ENCODE measurements at places on chromosomes 6 and 20.
A peak's percentile ranks its signal among the peaks of the same experiment; 100 is the strongest.

DNA sequence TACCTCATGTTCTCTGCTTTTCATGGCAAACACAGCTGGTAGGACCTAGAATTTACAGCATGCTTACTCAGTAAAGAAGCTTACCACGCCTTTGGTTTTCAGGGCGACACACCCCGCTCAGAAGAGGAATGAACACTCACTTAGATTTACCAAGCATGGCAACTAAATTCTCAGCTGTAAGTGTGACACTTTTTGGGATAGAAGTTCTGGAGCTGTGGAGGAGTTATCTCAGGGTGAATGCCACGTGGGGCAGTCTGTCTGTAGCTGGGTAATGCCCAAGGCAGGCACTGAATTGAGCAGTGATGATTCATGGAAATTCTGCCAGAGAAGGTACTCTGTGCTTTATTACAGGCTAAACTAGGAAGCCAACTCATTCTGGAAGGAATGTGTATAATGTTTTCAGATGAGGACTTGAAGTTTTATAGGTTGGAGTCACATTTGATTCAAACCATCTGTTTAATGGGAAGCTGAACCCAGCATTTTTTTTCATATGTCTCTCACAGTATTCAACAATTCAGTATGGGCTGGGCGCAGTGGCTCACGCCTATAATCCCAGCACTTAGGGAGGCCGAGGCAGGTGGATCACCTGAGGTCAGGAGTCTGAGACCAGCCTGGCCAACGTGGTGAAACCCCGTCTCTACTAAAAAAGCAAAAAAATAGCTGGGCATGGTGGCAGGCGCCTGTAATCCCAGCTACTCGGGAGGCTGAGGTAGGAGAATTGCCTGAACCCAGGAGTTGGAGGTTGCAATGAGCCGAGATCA, 3.5 kb upstream of the PRIM2 start:
- DNase-seq: peak; percentile 97

GRCh38 chr6:30323806-30324205, 2.9 kb upstream of the TRIM39 start:
- no peak for DNase-seq

DNA sequence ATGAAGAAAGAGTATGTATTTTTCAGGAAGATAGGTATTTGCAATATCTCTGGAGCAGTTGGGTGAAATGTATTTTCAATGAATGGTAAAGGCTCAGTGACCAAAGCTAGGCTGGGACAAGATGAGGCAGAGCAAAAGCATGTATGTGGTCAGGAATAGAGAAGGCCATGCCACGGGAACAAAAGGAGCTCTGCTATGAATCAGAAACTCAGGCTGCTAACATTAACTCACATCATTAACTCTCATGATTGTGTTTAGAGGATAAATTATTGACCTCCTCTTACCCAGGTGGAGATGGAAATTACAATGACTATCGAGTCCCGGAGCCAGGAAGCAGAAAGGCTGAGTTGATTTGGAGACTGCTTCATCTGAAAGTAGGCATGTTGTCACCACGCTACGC, 220.2 kb downstream of the FUT9 start:
- no peak for DNase-seq

- no peak for DNase-seq
Measured at GRCh38 chr20:478010-478948, 15.9 kb upstream of the TBC1D20 start.

GRCh38 chr6:158286413-158286812, 25.9 kb upstream of the TULP4 start:
- no peak for DNase-seq

- DNase-seq: no peak
Measured at GRCh38 chr6:8420031-8420588, 15.2 kb downstream of the SLC35B3 start.

- no peak for DNase-seq
Measured at GRCh38 chr6:26250698-26251044, 114.3 kb upstream of the BTN3A2 start.

DNA sequence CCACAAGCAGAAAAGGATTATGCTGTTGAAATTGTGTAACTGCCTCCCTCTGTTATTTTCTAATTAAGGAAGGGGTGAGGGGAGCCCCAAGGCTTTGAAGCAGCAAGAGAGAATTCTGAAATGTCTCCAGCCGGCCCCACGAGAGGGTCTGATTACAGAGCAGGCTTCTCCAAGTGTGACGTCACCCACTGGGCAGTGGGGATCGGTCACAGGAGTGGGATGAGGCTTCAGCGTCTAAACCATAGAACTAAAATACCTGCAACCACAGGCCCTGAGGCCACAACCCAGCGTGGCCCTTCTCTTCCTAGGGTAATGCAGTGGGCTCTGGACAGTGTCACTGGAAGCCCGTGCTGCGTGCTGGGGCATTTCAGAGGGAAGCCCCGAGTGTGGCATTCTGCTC, 38.6 kb upstream of the APCDD1L start:
- DNase-seq: no peak

- DNase-seq: peak; percentile 22
Measured at GRCh38 chr6:132188556-132189264, 212.6 kb downstream of the MOXD1 start.

DNA sequence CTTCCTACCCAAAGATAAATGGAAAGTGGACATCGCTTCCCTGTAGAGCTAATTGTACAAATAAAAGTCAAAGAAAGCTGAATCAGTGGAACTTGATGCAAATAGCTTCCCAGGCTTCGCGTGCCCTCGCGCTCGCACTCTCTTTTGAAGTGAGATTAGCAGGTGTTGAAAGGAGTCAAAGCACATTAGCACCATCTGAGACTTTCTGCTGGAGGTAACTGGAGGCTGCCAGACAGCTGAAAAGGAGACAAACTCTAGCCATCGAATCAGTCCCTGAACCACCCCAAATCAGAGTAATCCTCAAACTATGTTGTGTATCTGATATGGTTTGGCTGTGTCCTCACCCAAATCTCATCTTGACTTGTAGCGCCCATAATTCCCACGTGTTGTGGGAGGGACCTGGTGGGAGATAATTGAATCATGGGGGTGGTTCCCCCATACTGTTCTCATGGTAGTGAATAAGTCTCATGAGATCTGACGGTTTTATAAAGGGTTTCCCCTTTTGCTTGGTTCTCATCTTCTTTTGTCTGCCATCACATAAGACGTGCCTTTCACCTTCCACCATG, 23.7 kb downstream of the SULF2 start:
- no peak for DNase-seq

DNA sequence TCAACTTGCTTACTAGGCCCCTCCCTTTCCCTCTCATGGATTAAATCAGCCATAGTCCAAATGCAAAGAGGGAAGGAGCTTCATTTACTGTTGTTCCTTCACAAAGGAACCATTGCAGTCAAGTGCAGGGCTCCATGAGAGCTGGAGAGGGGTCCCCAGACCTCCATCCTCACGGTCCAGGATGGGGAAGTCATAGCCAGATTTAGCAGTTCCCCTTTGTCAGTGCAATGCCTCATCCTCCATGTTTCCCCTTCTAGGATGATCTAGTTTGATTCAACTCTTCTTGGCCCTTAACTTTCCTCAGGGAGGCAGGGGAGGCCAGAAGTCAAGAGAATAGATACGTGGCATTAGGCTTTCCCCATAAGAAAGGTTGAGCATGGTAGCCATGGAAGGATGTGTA, 66.5 kb upstream of the FUCA2 start:
- no peak for DNase-seq

DNA sequence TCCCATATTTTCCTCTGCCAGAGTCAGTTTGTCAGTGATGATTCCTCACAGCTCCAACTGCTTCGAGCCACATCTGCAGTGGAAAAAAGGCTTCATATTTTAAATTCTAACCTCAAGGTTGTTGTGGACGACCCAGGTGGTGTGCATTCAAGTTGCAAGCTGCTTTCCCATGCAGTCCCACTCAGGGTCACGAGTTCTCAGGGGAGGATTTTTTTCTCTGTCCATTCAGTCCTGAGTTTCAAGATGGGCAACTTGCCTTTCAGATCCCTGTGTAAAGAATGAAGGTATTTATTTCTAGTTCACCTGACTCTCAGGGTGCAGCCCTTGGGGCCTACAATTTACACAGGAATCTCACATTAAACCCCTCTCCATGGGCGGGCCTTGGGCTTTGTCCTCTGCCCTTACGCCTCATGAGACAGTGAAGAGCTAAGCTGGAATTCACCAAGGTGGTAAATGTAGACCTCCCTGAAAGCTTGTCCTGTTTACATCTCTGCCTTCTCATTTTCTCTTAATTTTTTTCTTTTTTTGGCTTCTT, 65.9 kb downstream of the TPD52L1 start:
- no peak for DNase-seq

DNA sequence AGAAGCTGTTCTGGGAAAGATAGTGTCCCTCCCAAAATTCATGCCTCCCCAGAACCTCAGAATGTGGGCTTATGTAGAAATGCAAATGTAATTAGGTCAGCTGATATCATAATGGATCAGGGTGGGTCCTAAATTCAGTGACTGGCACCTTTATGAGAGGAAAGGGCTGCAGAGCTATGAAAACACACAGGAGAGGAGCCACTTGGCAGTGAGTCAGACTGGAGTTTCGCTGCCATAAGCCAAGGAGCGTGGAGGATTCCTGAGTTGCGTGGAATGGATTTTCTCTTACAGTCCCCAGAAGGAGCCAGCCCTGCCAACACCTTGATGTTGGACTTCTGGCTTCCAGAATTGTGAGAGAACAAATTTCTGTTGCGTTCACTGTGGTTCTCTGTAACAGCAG, 249.8 kb upstream of the PMEPA1 start:
- no peak for DNase-seq

DNA sequence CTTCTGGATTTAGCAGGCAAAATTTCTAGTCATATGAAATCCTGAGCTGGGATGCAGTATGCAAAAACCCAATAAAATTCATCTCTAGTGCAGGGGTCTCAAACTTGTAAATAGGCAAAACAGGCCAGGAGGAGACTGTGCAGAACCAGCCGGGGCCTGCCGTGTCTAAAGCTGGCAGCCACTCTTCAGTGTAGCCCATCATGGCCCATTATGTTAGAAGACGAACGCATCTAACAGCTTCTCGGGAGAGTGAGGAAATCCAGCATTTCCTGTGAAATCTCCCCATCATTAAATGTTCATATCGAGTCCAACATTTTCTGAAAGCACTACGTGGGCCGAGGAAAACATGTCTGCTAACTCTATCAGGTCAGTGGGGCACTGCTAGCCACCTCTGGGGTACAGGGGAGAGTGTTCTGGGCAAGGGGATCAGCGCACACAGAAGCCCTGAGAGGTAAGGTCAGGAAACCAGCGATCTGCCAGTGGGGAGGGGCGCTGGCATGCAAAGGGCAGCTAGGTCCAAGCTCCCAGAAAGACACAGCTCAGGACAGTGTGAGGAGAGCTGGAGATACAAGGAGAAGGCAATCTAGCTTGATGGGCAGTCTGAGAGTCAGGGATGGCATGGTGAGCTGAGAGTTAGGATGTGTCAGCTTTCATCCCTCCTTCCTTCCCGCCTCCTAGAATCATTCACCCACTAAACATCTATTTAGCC, 144.2 kb downstream of the PREX1 start:
- no peak for DNase-seq

GRCh38 chr6:100370265-100370664, 94.5 kb downstream of the SIM1 start:
- DNase-seq: no peak

Data from amniotic stem cell (primary cell).